ENCODE measurements at places on chromosomes 5 and 9.
A peak's percentile ranks its signal among the peaks of the same experiment; 100 is the strongest.

DNA sequence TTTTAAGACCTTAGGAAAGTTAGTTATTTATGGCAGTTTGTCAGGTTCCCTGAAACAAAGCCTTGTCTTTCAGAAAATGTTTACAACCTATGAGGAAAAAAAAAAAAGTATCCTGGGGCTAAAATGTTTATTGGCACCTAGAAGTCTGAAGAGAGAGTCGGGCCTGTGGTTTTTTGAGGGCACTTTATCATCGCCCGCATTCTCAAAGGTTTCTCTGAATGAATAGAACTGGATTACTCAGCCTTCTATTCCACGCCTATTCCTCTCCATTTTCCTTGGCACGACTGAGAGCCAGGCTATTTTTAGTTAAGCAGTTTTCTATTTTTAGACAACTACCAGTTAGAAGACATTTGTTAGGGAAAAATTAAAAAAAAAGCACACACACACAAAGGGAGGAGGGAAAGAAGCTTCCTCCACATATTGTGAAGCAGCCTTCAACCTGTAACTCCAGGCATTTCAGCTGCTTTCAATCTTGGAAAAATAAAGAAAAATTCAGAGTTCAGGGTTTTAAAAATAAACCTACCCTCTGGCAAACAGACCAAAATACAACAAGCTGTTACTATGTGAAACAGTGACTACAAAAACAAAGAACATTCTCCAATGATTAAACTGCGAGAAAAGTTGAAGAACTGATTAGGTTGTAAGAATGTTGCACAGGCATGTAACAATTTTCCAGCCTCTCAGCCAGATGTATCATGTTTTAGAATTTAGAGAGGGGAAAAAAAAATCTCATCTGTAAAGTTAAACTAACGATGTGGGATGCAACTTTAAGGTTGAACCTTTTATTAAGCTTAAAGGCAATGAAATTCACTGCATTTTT is 97.0 kb downstream of the MEF2C start:
- peak; percentile 94 for DNase-seq

GRCh38 chr5:179114756-179115155 is 54.6 kb downstream of the ZNF354C start:
- DNase-seq = no peak

GRCh38 chr5:98713027-98713426 is 60.4 kb upstream of the RGMB start:
- no peak for DNase-seq

DNA sequence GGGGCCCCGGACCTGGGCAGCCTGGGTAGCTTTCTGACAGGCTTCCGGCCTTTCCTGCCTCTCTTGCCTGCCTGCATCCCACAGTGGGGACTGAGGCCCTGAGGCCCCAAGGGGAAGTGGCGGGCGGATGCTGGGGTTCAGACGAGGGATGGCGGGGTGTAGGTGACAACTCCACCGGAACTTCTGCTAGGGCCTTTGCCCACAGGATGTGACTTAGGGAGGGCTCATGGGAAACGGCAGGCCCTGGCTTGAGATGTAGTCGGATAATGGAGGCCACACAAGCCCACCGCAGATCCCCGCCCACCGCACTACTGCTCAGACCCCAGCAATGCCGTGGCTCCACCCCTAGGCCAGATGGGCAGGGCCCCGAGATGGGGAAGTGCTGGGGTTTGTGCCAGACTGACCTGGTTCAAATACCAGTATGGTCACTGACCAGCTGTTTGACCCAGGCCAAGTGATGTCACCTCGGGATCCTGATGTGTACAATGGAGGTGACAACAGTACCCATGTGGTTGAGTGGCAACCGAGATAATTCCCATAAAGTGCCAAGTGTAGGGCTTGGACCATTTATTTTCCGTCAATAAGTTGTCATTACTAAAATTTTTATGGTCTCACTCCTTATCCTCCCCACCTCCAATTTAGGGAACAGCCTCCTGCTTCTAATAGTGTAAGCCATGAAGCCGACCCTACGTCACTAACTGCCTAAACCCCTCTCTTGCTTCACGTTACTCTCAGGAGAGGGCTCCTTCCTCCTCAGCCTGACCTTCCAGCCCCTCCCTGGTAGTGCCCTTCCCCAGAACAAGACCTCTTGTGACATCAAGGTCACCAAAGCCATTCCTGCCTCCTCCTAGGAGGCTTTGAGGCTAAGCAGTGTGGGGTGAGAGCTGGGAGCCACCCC is 2.5 kb upstream of the CDK9 start:
- DNase-seq = no peak

- DNase-seq = no peak
These were observed 43.1 kb downstream of the HRH2 start for GRCh38 chr5:175700991-175701390.

DNA sequence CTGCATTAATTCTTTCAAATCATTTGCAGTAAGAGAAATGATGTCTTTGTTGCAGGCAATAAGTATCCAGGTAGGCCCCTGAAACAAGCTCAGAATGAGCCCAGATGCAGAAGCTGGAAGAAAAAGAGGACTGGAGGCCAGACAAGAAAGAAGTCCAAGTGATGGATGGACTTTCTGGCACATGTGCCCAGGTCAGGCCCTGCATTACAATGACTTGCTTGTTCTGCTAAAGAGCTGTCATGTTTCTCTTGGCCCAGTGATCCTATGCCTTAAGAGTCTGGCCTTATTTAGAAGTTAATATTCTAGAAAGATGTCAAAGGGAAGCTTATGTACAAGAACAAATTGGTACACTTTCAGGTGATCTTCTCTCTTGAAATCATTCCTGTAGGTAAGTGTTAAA is 64.8 kb downstream of the DPYSL3 start:
- DNase-seq = no peak

GRCh38 chr5:33850100-33850594 is 41.6 kb downstream of the ADAMTS12 start:
- no peak for DNase-seq

DNA sequence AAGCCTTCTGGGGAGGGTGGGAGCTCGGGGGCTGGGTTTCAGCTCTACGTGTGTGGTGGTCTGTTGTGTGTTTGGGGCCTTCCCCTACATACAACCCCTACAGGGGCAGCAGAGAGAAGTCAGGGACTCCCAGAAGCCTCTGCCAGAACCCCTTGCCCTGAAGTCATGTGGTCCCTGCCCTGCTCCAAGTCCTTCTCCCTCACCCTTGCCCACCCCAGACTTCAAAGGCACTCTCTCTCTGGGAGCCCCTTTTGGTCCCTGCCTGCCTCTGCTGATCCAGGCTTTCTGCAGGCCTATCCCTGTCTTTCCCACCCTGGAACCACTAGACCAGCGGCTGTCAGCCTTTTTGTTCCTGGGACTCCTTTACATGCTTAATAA is 61.1 kb upstream of the PSD2 start:
- no peak for DNase-seq

GRCh38 chr5:167730656-167731055 is 560.8 kb upstream of the WWC1 start:
- no peak for DNase-seq

DNA sequence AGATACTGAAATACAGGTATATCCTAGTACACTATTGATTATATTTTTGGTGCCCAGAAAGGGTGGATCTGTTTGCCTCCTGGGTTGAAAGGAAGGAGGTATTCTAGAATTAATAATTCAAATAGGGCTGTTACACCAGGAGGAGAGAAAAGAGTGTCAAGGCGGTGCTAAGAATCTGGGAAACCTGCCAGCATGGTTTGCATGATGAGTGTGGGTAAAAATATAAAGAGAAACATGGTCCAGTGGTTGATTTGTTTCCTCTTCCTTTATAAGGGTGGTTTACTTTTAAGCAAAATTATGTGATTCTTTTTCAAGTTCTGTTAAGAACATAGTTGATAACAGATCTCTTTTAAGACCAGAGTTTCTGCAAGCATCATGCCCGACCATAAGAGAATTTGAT is 69.4 kb upstream of the NFIB start:
- peak; percentile 91 for DNase-seq

Measured in lung (tissue), 17 donors.